Stimulated activated CD4-positive, alpha-beta T cell treated with anti-CD3 and anti-CD28 coated beads, Interleukin-1b, Interleukin-23, amount 100 ng/mL, for 4 hours (primary cell): ENCODE measurements at places on chromosomes 2 and 18.

DNA sequence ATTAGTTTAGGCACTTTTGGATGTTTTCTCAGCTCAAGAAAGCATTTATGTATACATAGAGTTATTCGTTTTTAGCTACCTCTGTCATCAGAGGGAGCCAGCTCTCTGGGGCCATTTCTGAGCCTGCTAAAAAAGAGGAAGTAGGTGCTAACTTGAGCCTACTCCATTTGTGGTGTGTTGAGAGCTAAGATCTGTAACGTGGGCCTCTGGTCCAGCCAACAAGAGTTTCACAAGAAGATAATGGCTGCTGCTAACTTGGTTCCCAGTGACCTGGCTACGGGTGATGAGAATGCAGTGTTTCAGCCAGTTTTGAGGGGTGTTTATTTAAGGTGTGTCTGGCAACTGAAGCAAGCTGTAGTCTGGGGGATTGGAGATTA lies 182.5 kb downstream of the PRKCE start:
- DNase-seq = no peak

DNA sequence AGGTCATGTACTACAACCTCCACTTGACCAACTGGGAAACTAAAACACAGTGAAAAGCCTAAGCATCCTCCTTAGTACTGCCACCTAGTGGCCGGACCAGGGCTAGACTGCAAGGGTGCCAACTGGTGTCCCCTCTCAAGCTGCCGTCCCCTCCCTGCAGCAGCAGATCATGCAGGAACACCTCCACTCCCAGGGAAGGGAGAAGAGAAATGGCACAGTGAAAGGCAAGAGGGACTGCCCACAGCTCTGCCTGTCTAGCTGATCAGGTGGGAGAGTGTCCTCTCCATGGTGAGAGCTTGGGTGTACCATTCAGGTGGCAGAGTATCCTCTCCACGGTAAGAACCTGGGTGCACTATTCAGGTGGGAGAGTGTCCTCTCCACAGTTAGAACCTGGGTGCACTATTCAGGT lies 78.1 kb downstream of the AAK1 start:
- DNase-seq = peak; percentile 62

- DNase-seq = no peak
Observed at GRCh38 chr18:37253394-37254235, 312.0 kb downstream of the CELF4 start.

DNA sequence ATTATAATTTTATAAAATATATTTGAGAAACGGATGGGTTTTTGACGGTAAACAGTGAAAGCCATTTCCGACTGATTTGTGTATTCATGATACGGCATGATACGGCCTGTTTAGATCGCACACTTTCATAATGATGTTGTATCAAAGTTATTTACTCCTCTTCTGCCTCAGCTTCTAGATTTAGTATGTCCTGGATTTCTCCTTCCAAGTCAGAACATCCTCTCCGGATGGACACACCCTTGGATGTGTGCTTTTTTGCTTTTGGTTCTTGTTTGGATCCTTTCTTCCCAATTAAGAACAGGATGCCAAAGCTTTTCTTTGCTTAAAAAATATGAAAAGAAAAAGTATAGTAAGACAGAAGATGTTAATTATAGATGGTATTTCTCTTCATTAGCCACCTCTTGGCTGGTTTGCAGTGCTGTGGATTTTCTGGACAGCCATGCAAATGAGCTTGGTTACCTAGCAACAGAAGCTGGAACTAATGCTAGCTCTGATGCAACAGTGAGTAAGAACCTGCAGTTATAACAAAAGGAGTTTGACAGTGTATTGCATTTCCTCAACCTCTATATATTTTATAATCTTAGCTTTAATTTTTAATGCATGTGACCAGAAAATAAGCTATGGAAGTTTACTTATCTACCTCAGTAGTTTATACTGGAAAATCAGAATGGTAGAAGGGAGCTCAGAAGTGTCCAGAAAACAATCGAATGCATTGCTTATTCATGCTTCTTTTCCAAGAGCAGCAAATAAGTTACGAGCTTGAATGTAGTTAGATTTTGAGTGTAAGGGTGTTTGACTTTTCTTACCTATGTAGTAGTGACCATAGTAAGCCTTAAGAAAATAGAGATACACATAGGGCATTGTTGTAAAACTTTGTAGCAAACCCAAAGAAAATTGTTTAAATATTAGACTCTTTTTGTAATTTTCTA lies 27.9 kb downstream of the RMND5A start:
- DNase-seq = no peak
